ENCODE measurements at places on chromosomes 4 and X. TPM values are rescaled to one million over a fixed set of nuclear protein-coding genes. Genes with fewer than 3 reads are reported as not detected.

TMSB15C gene
- 4.7 TPM for total RNA-seq

ETDA gene
- not detected for total RNA-seq

FAM133A gene
- total RNA-seq: not detected

ATP2B3 gene
- total RNA-seq: 0.25 TPM

USP17L18 gene
- not detected for total RNA-seq

USP17L13 gene
- not detected for total RNA-seq

NLGN4X gene
- total RNA-seq: 2.5 TPM

ARHGEF9 gene
- 10.3 TPM for total RNA-seq

DNA sequence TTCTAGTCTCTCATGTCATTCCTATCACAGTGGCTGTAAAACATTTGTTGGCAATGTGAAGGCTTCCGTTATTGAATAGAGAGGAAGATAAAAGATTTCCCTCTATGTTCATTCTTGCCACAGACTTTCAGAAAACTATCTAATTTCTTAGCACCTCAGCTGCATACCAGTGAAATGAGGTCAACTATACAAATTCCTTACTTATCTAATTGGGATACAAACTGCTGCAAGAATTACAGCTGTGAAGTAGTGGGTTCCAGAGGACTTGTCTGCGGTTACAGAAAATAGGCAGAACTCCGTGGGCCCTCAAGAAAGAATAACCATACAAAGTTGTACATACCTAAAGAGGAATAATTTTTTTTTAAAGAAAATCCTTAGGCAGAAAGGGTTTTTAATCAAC lies 175.8 kb downstream of the PPP1R2C start:
- no peak overlapping the region for H3K27ac ChIP-seq
- DNase-seq: no peak
- no peaks in the 10 kb centered on the region for H3K4me1 ChIP-seq
- H3K36me3 ChIP-seq: no peaks in the 10 kb centered on the region
- H3K27me3 ChIP-seq: no peaks in the 10 kb centered on the region

DNA sequence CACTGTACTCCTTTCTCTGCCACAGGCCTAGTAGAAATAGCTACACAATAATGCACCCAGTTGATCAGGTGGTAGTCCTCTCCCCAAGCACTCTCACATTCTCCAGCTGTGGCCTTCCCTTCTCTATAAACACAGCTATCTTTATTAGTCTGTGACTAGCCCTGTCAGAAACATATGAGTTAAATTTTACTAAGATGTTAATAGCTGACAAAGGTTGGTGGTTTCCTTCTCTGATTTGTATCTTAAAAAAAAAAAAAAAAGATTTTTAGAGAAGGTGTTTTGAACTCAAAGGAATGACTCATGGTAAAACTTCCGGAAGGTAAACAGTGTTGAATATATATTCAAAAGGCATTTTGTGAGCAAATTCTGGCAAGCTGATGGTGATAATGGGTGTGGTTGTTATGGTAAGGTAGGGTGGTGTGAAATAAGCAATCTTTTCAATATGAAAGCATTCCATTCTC lies 327.4 kb downstream of the PPP3CA start:
- peaks cover 26% of the 10 kb centered on the region for H3K4me1 ChIP-seq
- no peak for DNase-seq
- no peak overlapping the region for H3K27ac ChIP-seq
- H3K27me3 ChIP-seq: no peaks in the 10 kb centered on the region
- no peaks in the 10 kb centered on the region for H3K36me3 ChIP-seq

- no peaks in the 10 kb centered on the region for H3K27me3 ChIP-seq
- H3K27ac ChIP-seq: no peak overlapping the region
- H3K4me1 ChIP-seq: no peaks in the 10 kb centered on the region
Measured at GRCh38 chr4:173436771-173437265, 37.9 kb upstream of the SCRG1 start.

DNA sequence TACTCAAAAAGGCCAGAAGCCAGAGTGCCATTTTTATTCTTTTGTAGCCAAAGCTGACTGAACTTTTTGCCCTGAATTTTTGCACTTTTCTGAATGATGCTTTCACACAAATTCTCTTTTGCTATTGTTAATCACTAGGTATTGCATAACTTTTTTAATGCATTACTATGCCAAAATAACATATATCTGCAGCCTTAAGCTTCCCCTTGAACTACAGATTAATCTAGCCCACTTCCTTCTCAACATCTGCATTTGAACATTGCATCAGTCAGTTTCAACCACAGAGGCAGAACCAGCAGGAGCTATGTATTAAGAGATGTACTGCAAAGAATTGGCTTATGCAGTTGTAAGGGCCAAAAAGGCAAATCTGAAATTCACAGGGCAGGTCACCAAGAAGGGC lies 197.6 kb upstream of the GYPA start:
- no peak for DNase-seq
- no peak overlapping the region for H3K4me3 ChIP-seq
- no peaks in the 10 kb centered on the region for H3K36me3 ChIP-seq

DNA sequence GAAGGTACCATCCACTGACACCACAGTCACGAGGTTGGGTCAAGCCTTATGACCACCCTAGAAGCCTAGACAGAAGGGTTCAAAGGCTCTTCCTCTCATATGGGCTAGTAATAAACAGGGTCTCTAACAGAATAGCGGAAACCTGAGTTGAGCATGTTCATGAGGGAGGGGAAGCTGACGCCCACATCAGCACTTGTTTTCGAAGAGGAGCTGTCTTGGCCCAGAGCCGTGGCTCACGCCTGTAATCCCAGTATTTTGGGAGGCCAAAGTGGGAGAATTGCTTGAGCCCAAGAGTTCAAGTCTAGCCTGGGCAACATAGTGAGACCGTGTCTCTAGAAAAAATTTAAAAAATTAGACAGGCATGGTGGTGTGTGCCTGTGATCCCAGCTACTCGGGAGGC lies 21.5 kb upstream of the TMSB4X start:
- H3K4me1 ChIP-seq: peaks cover 19% of the 10 kb centered on the region
- H3K4me3 ChIP-seq: no peak overlapping the region
- no peak for DNase-seq
- H3K36me3 ChIP-seq: no peaks in the 10 kb centered on the region

DNA sequence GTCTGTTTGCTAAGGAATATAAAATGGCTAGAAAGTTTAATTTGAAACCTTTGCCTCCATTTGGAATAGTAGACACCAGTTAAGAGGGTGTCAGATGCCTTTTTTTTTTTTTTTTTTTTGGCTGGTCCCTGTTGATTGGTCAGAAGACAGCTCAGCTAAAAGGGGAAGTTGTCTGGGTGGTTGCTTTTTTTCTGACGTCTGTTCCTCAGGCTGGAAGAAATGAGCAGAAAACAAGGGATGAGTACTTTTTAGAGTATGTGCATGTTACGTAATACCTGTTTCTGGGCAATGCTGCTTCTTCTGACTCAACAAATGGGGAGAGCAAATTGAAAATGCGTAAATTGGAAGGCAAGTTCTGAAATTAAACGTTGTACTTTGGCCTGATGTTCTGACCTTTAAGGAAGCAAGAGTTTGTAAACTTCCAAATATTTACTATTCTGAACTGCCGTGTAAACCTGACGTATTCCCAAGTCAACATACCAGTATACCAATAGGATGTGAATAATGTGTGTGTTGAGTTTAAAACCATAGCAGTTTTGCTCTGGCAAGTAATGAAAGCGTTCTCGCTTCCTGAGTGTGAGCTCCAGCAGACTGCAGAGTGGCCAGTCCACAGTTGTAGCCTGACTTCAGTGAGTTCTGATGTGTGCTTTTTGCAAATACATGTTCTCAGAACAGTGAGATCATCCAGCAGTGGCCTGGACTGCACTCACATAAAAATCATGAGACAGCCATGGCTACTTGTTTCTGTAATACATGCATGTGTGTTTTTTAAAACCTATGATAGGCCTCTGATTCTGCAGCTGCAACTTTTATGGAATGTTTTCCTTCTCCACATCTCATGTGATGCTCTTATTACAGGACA lies 1.7 kb downstream of the SAT1 start:
- no peaks in the 10 kb centered on the region for H3K36me3 ChIP-seq
- H3K4me3 ChIP-seq: peak overlapping the region; percentile 64
- no peaks in the 10 kb centered on the region for H3K4me1 ChIP-seq
- H3K27me3 ChIP-seq: no peaks in the 10 kb centered on the region
- DNase-seq: no peak

- no peaks in the 10 kb centered on the region for H3K27me3 ChIP-seq
- H3K4me1 ChIP-seq: no peaks in the 10 kb centered on the region
- no peak overlapping the region for H3K4me3 ChIP-seq
- H3K27ac ChIP-seq: no peak overlapping the region
- DNase-seq: no peak
- no peaks in the 10 kb centered on the region for H3K36me3 ChIP-seq
Measured at GRCh38 chr4:161356351-161356750, 807.4 kb downstream of the FSTL5 start.

GRCh38 chr4:2842687-2843262 lies 869 bp upstream of the ADD1 start:
- no peaks in the 10 kb centered on the region for H3K27me3 ChIP-seq
- H3K4me3 ChIP-seq: peak overlapping the region; percentile 74
- H3K27ac ChIP-seq: peak overlapping the region; percentile 96
- no peaks in the 10 kb centered on the region for H3K36me3 ChIP-seq
- peaks cover 51% of the 10 kb centered on the region for H3K4me1 ChIP-seq

GRCh38 chrX:39469126-39469525 lies 628.6 kb downstream of the BCOR start:
- no peaks in the 10 kb centered on the region for H3K36me3 ChIP-seq
- no peak overlapping the region for H3K4me3 ChIP-seq

DNA sequence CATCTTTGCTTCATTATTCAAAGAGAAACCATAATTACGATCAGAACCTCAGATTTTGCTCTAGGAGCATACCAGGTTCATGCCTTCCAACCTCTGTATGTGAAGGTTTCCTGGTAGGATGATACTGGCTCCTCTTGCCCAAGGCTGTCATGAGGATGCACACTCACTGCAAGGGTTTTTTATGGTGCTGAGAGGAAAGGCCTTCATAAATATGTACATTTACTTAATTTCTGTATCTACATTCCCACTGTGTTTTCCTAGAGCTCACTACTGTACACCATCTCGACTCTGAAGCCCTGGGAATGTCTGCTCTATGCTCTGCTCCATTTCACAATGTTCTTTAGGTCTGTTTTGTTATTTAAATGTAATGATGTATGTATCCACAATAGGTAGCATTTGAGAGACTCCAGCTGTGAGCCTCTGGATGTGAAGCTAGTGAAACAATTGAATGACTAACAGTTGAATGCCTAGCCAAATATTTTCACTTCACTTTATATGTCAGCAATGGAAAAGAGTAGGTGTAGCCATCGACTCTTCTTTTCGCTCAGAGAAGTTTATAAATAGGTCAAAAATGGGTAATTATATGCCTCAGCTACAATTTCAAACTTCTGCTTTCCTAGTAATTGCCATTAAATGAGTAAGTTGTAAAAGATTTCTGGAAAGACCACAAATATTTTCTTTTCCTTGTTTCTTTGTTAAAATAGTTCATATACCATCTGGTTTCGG lies 228.0 kb downstream of the PALLD start:
- no peaks in the 10 kb centered on the region for H3K36me3 ChIP-seq
- H3K27me3 ChIP-seq: no peaks in the 10 kb centered on the region
- DNase-seq: no peak
- H3K4me1 ChIP-seq: peaks cover 9% of the 10 kb centered on the region
- H3K27ac ChIP-seq: no peak overlapping the region

- DNase-seq: no peak
- no peaks in the 10 kb centered on the region for H3K36me3 ChIP-seq
- H3K27me3 ChIP-seq: no peaks in the 10 kb centered on the region
- H3K4me1 ChIP-seq: no peaks in the 10 kb centered on the region
Measured at GRCh38 chr4:183855323-183856190, 49.5 kb upstream of the STOX2 start.

- no peak overlapping the region for H3K4me3 ChIP-seq
- no peaks in the 10 kb centered on the region for H3K27me3 ChIP-seq
- no peak overlapping the region for H3K27ac ChIP-seq
- H3K4me1 ChIP-seq: peaks cover 33% of the 10 kb centered on the region
- no peaks in the 10 kb centered on the region for H3K36me3 ChIP-seq
- no peak for DNase-seq
Measured at GRCh38 chr4:86965019-86965976, 30.5 kb downstream of the AFF1 start.

DNA sequence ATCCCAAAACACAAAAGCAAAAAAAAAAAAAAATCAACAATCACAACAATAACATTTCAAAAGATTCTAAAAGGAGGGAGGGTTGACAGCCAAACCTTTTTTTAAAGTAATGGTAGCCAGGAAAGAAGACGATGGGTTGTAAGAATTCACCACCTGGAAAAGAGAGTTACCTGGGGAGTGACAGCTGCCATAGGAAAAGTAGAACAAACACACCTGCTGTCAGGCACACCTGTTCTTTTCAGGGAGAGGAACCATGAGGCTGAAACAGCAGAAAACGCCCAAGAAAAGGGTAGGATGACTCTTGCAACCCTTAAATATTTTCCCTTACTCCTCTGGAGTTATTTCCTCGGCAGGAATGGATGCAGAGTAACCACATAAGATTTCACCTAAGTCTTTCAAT lies 388.4 kb upstream of the TEX13C start:
- H3K36me3 ChIP-seq: no peaks in the 10 kb centered on the region
- DNase-seq: no peak
- no peak overlapping the region for H3K4me3 ChIP-seq
- H3K27me3 ChIP-seq: no peaks in the 10 kb centered on the region

DNA sequence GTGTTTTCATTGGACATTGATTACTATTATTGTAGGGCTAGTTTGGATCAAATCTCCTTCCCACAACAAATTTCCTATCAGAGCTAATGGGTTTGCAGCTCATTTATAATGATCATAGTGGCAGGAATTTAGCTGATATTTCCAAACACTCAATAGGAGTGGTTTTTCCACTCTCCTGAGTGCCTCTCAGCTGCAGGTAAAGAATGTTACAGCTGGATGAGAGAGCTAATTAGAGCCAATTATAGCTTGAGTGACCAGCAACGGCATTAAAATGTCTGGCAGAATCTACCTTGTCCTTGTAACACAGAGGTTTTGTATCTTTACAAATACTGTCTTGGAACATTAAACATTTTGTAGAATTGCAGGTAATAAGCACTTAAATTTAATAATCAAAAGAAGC lies 602.8 kb upstream of the EPHA5 start:
- H3K4me1 ChIP-seq: no peaks in the 10 kb centered on the region
- DNase-seq: no peak
- no peaks in the 10 kb centered on the region for H3K27me3 ChIP-seq
- no peak overlapping the region for H3K27ac ChIP-seq

DNA sequence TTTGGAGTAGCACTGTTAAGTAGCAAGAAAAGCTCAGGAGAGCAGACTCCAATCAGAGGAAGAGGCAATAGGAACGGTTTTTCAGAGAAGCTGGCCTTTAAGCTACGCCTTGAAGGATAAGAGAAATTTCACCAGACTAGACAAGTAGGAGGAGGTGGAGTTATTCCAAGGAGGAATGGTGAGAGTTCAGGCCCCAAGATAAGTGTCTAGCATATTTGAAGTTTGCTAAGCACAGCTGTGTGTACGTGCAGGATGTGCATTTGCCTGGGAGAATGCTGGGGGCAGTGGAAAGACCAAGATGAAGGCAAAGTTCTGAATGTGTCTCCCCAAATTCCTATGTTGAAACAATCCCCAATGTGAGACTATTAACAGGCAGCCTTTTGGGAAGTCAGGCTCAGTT lies 91.6 kb downstream of the SOWAHB start:
- H3K36me3 ChIP-seq: no peaks in the 10 kb centered on the region
- no peaks in the 10 kb centered on the region for H3K27me3 ChIP-seq
- DNase-seq: no peak

- no peak for DNase-seq
- no peaks in the 10 kb centered on the region for H3K36me3 ChIP-seq
- no peaks in the 10 kb centered on the region for H3K4me1 ChIP-seq
- H3K27ac ChIP-seq: no peak overlapping the region
- H3K27me3 ChIP-seq: no peaks in the 10 kb centered on the region
- no peak overlapping the region for H3K4me3 ChIP-seq
Measured at GRCh38 chr4:81195475-81195874, 19.5 kb downstream of the PRKG2 start.

All from vagina (tissue), 2 donors.